Hematopoietic multipotent progenitor cell treated with erythropoietin and hydrocortisone succinate and interleukin-3 and kit ligand, for 15 days (in vitro differentiated cells): ENCODE measurements at places on chromosomes 7 and 10.

DNA sequence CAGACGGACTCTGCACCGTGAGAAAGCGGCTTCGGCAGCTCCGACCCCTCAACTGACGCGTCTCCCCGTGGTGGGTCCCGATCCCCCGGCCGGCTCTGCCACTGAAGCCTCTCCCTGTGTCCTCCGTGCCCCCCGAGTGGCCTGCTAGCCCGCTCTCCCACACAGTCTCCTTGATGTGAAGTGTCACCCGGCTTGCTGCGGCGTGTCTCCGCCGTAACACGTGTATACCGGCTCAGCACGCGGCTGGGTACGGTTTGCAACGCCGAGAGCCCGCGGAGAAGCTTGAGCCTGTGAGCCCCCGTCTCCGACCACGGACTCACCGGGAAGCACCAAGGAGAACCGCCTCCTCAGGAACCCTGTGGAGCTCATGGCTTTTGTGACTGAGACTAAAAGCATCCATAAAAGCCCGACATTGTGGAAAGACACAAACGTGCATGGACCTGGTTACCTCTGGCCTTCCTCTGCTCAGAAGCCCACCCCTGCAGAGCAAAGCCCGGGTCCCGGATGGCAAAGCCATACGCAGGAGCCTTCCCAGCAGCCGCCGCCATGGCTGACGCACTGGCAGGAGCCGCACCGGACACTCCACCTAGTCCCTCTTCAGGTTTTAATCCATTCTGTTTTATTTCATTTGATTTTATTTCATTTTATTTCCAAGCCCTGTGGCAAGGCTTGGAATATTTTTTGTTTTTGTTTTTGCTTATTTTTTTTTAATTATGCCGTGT is 17.0 kb downstream of the PTPRN2 start:
- no peak for DNase-seq

GRCh38 chr7:123680580-123680979 is 24.9 kb downstream of the LMOD2 start:
- DNase-seq = no peak

DNA sequence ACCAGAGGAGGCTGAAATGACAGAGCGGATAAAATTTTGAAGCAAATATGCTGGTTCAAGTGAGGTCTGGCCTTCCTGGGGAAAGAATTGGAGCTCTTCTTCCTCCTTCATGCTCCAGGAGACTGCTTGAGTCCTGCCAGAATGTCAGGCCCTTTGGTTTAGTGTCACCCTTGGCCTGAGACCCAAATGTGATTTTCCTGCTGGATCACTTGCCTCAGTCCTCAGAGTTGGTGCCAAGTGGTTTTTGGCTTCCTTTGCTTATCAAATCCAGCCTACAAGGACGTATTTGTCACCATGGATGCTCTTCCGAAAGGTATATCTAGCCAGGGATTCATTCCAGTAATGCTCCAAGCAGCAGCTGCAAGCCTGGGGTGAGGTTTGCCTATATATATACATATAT is 118.4 kb downstream of the PLPP4 start:
- no peak for DNase-seq

GRCh38 chr10:93028883-93029282 is 31.7 kb upstream of the CYP26C1 start:
- peak; percentile 61 for DNase-seq

DNA sequence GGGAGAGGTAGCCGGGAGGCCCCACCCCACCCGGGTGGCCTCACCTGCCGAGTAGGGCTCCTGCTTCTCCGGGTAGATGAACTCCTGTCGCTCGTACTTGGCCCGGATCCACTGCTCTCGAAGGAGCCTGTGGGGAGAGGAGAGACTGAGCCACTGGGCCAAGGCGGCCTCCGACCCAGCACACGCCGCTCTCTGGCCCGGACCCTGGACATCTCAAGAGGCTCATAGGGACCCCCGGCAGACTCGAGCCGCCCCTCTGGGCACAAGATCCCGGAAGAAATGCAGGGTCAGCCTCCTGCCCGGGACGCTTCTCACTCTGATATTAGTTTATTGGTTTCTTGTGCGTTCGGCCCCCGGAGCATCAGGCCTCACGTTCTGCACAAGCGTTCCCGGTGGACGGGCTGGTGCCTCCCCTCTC is 34.5 kb downstream of the ADAP1 start:
- no peak for DNase-seq

DNA sequence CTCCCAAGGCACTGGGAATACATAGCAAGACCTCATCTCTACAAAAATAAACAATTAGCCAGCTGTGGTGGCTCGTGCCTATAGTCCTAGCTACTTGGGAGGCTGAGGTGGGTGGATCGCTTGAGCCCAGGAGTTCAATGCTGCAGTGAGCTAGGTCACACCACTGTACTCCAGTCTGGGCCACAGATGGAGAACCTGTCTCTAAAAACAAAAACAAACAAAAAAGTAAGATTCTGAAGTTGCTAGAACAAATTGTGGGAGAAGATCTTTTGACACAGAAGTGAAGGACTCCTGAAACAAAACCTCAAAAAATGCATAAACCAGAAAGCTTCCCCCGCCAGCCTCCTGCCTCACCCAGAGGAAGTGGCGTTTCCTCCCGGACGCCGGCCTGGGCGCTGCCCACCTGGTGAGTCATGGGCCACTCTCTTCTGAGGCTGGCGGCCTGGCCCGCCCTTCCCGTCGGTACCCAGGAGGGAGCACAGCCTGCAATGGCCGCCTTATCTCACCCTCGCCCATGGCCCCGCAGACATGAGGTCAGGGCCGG is 25.4 kb upstream of the ELN start:
- DNase-seq = no peak

GRCh38 chr7:105304040-105304895 is 84.5 kb downstream of the SRPK2 start:
- no peak for DNase-seq

- DNase-seq = no peak
These were observed 45.5 kb upstream of the SLC29A4 start for GRCh38 chr7:5237286-5237685.

DNA sequence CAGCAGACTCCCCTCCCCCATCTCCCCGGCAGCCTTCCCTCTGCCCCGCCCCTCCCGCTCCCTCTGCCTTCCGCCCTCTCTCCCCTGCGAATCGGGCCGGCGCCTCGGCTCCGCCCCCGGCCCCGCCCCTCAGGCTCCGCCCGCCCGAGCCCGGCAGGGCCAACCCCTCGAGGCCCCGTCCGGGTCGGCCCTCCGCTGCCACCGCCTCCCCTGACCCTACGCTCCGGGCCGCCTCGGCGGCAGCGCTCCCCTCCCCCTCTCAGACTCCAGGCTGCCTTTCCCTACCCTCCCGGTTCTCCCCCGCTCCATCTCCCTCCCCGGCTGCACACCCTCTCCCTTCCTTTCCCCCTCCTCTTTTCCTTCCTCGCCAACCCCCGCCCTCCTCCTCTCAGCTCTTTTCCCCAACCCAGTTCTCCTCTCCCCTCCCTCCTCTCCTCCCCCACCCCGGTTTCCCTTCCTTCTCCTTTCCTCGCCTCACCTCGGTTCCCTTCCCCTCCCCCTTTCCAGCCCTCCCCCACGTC is 1.6 kb downstream of the ZNF467 start:
- DNase-seq = peak; percentile 57

- no peak for DNase-seq
These were observed 125.6 kb downstream of the CYP26A1 start for GRCh38 chr10:93199191-93199751.

DNA sequence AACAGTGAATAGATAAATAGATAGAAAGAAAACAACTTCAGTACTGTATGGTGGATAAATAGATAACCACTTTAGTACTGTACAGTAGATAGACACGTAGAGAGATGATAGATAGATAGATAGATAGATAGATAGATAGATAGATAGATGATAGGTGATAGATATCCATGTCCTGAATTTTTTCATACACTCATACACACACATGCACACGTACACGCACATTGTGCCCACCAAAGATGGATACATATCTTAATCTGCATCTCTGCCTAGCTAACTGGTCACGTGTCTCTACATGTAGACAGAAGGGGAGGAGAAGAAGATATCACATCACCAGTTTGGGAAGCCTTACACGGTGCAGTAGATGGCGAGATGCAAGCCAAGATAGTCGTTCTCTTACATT is 99.2 kb downstream of the ARID5B start:
- no peak for DNase-seq

DNA sequence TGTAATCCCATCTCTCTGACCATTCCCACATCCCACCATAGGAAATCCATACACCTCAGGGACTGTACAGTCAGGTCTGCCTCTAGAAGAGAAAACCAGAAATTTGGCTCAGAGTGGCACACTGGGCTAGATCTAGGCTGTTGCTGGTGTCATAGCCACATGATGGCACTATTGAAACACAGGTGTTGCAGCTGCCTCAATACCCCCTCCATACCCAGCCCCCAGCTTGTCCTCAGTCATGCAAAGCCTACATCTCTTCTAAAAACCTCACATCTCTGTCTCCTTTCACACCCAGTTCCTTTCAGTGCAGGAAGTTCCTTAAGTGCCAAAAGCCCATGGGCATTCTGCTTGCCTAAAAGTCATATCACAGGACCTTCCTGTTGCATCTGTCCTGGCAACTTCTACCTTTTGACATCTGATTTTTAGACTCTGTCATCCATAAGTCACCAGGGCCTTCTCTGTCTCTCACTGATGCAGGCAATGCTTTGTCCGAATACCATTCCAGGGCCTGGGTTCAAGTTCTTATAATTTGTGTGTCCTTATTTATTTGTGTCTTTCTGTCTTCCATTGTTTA is 27.0 kb upstream of the HIBADH start:
- DNase-seq = peak; percentile 9

- no peak for DNase-seq
These were observed 73.6 kb downstream of the CCDC3 start for GRCh38 chr10:12927896-12928295.

DNA sequence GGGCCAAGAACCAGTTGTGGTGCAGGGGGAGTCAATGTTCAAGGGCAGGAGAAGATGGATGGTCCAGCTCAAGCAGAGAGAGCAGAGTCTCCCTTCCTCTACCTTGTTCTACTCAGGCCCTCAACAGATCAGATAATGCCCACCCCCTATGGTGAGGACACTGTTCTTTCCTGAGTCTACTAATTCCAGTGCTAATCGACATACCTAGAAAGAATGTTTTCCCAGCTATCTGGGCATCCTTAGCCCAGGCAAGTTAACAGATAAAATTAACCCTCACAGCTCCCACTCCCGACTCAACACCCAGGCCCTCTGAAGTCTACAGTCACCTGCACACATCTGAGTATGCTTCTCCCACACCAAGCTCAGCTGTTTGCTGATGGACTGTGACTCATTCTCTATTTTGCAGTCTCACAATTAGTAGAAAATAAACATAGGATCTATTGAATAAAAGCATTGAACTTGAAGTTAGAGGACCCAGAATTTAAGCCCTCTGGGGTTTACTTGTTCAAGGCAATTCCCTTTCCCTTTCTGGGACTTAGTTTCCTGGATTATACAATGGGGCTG is 17.1 kb downstream of the COL13A1 start:
- DNase-seq = no peak

- DNase-seq = no peak
These were observed 20.7 kb downstream of the LHPP start for GRCh38 chr10:124482236-124482800.

DNA sequence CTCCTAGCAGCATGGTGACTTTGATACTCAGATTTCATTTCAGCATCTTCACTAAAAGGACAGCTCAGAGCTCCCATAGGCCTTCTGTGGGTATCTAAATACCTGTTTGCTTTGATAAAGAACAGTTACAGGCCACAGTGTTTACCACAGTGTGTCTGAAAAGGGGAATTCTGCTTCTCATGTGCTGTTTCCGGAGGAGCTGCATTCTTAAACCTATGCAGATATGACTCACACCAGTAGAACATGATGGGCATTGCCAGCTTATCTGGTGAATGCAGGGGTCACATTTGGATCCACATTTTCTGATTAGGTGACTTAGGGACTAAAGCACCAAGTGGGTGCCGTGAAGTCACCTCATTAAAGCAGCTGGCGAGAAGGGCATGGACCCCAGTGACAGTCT is 52.6 kb downstream of the TRRAP start:
- peak; percentile 53 for DNase-seq

GRCh38 chr7:147033641-147034040 is 917.0 kb downstream of the CNTNAP2 start:
- no peak for DNase-seq

DNA sequence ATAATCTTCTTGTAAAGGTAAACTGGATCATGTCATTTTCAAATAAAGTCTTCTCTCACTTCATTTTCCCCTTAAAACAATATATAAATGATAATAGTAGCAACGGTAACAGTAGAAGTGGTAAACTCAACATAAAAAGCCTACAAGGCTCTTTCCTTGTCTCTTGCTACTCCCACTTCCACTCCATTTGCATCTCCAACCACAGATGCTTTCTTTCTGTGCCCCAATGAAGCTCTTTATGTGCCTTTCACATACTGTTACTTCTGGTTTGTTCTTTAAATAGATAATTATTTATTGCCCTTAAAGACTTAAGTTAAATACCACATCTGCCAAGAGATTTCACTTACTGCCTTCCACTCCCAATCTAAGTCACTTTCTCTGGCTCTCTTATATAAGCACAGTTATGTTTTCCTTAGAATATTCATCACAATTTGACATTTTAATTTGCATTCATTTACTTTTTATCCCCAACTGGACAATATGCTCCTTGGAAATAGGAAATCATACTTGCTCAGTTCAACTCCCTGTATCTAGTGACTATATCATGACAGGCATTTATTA is 149.9 kb downstream of the CRPPA start:
- DNase-seq = no peak

DNA sequence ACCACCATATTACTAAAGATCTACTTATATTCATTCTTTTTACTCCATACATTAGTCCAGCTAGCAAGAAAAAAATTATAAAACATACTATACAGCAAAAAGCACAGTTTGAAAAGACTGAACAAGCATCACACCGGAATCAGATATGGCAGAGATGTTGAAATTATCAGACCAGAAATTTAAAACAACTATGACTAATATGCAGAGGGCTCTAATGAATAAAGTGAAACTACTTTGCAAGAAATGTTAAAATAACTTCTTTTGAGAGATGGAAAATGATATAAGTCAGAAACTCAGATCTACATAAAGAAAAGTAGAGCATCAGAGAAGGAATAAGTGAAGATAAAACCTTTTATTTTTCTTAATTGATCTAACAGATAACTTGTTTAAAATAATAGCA is 50.9 kb downstream of the SGCE start:
- no peak for DNase-seq

GRCh38 chr7:149431486-149432120 is 29.3 kb downstream of the ZNF777 start:
- DNase-seq = no peak

- DNase-seq = no peak
These were observed 582.0 kb downstream of the TNS3 start for GRCh38 chr7:46999866-47000265.

DNA sequence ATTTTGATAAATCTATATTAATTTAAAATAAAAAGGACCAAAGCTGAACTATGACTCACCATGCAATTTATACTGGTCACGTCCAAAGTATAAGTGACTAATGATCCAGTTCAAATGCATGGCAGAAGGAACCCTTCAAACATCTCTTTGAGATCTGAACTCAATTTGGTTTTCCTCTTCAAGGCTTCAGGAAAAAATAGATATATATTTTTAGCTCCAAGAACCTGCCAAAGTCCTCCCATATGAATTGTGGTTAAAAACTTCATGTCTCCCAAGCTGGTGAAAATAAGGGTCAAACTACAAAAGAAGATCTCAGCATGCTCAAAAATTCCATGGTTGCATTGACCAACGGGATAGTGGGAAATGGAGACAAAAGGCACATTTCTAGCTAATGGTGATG is 34.6 kb upstream of the PDE1C start:
- no peak for DNase-seq

GRCh38 chr7:144038887-144039286 is 9.9 kb upstream of the OR2A5 start:
- DNase-seq = no peak
